ENCODE measurements at places on chromosomes 4 and X.

GRCh38 chrX:10173331-10173900, 16.6 kb downstream of the CLCN4 start:
- no peak for DNase-seq

DNA sequence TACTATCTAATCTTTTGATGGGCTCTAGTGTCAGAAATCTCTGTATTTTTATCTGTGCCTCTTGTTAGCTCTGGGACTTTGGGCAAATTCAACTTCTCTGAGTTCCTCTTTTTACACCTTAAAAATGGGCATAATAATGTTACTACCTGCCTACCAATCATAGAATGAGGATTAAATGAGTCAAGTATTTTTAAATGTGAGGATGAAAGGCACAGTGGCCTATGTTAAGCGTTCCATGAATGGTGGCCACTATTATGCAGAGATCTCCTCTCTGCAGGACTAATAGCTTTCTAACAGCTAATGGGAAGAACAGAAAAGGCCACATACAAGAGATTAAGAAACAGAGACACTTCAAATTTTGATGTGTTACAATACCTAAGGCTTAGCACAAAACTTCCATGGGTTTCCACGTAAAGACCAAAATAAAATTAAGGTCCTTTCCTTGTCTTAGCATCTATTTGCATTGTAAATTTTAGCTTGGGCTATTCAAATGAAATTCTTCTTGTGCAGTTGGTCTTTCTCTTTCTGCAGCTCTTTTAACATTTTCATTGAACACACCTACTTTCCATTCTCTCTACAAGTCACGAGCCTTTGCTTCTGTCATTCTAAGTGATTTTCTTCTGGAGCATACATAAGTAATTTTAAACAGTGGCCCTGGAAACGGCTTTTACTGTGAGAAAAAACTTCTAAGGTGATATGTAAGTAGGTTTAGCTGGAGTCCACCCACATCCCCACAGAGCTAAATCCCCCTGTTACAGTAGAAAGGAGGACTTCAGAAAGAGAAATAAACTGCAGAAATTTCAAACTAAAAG, 117.9 kb upstream of the MED14 start:
- DNase-seq = no peak

DNA sequence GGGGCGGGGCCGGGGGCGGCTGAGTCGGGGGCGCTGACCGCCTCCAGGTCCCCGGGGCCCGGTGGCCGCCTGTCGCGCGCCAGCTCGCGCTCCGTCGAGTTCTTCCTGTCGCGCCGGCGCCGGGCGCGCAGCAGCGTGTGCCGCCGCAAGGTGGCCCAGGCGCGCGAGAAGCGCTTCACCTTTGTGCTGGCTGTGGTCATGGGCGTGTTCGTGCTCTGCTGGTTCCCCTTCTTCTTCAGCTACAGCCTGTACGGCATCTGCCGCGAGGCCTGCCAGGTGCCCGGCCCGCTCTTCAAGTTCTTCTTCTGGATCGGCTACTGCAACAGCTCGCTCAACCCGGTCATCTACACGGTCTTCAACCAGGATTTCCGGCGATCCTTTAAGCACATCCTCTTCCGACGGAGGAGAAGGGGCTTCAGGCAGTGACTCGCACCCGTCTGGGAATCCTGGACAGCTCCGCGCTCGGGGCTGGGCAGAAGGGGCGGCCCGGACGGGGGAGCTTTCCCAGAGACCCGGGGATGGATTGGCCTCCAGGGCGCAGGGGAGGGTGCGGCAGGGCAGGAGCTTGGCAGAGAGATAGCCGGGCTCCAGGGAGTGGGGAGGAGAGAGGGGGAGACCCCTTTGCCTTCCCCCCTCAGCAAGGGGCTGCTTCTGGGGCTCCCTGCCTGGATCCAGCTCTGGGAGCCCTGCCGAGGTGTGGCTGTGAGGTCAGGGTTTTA, 1.5 kb downstream of the ADRA2C start:
- DNase-seq = no peak

DNA sequence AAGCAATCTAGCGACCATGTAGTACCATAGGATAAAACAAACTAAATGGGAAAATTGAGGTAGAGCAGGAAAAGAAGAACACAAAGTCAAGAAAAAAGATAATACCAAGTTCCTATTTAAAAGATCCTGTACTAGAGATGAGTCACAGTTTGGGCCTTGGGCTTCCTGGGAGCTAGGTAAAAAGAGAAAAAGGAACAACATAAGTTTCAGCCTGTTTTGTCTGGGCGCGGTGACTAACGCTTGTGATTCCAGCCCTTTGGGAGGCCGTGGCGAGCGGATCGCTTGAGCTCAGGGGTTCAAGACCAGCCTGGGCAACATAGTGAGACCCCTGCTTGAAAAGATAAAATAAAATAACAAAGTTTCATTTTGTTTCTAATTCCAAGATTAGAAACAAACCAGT, 14.0 kb upstream of the TMEM156 start:
- DNase-seq = no peak

DNA sequence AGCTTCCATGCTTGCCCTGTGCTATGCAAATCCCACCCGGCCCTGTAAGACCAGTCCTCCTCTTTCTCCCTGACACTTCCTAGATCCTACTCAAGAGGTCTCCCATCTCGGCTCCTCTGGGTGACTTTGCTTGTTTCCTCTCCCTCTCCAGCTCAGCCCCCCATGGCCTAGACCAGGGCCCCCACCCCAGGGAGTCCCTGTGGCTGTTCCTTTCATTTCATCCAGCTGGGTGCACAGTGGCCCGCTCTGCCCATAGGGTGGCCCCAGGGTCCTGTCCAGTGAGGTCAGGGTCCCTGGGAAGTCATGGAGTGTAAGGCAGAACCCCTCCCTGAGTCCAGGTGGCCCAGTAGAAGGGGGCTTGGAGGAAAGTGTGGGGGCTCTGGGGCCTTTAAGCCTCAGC, 52.3 kb upstream of the NKX1-1 start:
- DNase-seq = no peak

GRCh38 chr4:159367781-159368080, 264.9 kb downstream of the RAPGEF2 start:
- no peak for DNase-seq

DNA sequence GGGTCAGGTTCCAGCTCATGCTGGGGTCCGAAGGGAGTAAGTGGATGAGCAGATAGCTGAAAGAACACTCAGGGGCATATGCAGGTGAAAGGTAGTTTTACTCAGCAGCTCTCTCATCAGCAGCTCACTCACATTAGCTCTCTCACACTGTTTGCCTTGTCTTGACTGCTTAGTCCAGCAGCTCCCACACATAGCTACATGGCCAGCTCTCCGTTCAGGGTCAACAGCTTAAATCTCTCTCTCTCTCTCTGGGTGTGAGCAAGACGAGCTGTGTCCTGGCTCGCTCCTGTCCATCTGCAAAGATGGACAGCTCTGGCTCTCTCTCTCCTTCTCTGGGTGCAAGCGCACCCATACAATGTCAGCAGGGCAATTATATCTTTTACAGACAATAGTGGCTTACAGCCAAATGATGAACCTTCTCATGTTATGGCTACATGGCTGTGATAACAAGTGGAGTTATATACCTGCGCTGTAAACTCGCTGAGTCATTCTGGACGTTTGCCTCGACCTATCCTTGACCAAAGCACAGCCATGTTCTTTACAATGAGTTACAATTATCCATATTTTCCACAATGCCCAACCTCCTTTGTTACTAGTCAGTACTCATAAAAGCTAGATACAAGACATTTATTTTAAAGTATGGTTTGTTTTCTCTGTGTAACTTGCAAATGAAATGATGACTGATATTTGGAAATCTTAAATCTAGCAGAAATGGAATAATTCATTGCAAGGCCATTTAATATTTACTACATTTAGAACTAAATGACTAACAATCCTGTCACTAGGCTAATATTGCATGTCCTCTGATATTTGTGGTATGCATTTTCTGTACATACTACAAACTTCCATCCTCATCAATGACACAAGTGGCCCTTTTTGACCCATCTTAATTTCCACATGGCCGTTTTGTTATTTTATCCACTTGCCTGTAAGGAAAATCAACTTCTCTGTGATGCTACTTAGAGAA, 9.3 kb downstream of the PAPSS1 start:
- DNase-seq = no peak

GRCh38 chr4:37138019-37138653, 106.4 kb upstream of the NWD2 start:
- no peak for DNase-seq

- no peak for DNase-seq
Measured at GRCh38 chrX:16155581-16156096, 11.6 kb upstream of the MAGEB17 start.

DNA sequence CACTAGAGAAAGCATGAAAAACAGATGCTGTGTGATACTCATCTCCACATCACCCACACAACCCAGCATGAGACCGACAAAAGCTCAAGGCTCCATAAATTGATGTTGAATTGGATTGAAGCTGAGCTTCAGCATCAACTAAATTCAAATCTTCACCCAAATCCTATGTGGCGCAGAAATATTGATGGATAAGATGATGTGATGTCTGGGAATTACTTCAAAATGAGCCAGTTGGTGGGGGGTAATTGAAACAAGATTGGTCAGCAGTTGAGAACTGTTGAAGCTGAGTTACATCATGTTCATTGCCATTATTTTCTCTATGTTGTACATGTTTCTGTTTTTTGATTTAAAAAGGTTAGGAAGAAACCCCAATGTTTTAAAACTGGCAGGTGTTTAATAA, 166.5 kb upstream of the STS start:
- no peak for DNase-seq

DNA sequence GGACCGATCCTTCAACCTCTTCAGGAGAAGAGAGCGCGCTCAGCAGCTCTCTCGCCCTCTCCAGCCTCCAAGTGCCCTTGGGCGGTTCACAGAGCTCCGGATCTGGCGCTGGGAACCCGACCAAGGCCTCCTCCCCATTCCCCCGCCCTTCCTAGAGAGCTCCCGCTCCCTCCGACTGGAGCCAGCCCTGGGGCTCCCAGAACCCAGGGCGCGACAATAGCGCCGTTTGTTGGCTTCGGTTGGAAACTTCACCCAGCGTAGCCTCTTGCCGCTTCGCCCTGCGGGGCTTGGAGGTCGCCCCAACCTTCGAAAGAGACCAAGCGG, 3.1 kb upstream of the SOX3 start:
- DNase-seq = no peak

DNA sequence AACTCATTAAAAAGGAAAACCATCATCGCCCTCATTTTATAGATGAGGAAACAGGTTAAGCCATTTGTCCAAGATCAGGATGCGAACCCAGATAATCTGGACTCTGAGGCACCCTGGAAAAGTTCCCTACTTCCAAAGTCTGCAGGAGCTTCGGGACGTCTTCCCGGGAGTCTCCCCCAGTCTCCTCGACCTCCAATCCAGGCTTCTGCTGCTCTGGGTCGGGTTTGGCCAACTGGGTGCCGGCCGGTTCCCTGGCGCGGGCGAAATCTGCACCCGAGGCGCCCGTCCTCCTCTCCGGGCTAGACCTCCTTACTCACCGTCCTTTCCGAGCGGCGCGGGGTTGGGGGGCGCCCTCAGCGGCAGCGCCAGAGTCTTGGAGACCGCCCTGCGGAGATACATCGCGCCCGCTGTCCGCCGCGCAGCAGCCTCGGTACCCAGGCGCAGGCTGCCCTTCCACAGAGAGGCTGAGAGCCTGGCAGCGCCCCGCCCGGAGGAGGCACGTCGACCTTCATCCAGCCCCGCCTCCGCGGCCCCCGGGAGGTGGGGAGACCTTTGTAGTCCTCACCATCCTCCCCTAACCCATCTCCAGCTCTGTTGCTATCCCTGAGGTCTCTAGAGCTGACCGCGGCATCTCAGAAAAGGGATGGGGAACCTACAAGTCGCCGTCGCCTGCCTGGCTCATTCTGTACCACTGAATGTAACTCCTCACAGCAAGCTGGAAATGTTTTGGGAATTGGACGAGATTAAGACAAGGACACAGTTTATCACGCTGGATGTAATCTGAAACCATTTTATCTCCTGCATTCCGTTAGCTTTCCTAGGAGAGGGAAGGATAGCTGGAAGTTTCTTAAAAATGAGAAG, at the start of gene MGARP:
Gene MGARP, minus strand, starts transcription at position 466 of the 861 bp plus-strand sequence. Its CDS starts 67 bp downstream, at position 399.
- DNase-seq = no peak

DNA sequence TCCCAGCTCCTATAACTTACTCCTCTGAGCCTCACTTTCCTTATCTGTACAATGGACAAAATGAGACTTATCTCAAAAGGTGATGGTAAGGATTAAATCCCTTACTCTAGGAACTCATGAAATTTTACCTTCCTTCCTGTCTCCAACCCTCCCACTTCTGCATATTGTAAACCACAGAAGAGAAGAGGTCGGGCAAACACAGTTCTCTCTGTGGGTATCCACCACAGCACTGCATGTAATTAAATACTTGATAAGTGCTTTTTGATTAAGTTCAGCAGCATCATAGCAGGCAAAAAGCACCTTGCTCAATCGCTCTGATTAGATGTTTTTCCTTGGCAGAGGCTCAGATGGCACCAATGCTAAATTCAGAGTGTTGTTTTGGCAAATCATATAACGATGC, 17.3 kb upstream of the TMEM192 start:
- no peak for DNase-seq
